ENCODE measurements at places on chromosomes 2 and 18.

DNA sequence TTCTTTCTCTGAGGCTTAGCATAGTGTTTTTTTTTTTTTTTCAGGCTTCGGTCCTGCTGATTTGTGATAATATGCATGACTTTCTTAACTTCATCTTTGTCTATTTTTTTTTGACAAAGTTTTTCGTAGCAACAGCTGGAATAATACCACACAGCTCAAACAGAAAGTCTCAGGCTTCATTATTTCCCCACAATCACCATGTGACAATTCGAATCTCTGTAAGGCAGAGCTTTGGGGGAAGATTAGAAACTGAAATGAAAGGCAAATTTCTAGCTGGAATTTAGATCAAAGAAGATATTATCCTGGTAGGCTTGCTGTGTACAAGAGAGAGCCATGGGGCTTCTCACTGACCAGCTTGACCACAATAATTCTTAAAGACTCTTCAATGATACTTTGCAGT lies 12.2 kb upstream of the CD28 start:
- DNase-seq, result no peak

DNA sequence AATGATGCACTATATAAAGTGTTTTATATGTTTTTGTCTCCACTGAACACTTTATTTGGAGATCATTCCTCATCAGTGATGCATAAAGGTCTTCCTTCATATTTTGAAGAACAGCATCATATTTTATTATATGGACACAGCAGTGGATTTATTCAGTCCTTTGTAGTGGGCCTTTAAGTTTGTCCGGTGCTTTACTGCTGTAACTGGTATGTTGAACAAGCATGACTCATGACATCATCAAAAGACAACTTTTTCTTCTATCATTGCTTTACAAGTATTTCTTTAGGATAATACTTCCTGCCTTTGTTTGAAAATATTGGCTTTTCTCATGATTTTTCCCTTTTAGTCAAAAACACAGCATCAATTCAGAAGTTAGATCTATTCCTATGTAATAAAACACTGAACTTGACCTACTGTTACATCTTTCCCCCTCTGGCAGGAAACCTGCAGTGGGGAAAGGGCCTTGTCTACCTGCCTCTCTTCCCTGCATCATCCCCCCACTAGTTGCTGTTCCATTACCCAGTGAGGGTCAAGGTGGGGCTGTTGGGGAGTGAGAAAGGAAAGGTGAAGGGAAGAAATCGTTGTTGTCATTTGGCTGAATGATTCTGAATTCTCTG lies 241.2 kb downstream of the CYP26B1 start:
- DNase-seq, result no peak

GRCh38 chr18:45619062-45619825 lies 4.0 kb downstream of the SLC14A2 start:
- DNase-seq, result no peak

- DNase-seq, result no peak
Measured at GRCh38 chr2:13558368-13558767, 841.6 kb downstream of the TRIB2 start.
